ENCODE measurements at places on chromosomes 1 and 21.

DNA sequence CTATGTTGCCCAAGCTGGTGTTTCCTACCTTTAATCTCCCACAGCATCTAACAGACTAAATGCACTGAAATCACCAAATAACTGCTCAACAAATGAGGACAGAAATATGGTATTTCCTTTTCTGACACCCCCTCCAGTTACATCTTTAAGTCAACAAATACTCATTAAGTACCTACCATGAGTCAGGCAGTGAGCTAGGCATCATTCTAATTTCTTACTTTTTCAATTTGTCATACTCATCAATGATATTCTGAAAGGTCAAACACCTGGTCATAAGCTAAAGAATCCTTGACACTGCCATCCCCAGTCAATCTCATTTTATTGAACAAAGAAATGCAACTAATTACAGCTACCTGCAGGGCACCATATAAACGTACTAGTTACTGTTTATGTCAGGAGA, 36.6 kb downstream of the LUZP1 start:
- H3K27me3 ChIP-seq = no peaks in the 10 kb centered on the region
- H3K4me3 ChIP-seq = no peak overlapping the region
- H3K27ac ChIP-seq = no peak overlapping the region
- peaks cover 2% of the 10 kb centered on the region for H3K36me3 ChIP-seq

GRCh38 chr21:30408782-30409494, 13.1 kb downstream of the KRTAP13-1 start:
- H3K36me3 ChIP-seq = no peaks in the 10 kb centered on the region
- no peaks in the 10 kb centered on the region for H3K27me3 ChIP-seq
- H3K4me3 ChIP-seq = no peak overlapping the region
- H3K27ac ChIP-seq = no peak overlapping the region
- H3K4me1 ChIP-seq = no peaks in the 10 kb centered on the region
- peak; percentile 25 for DNase-seq

GRCh38 chr1:204259196-204259595, 45.4 kb upstream of the GOLT1A start:
- no peak for DNase-seq
- no peaks in the 10 kb centered on the region for H3K4me1 ChIP-seq
- no peaks in the 10 kb centered on the region for H3K36me3 ChIP-seq
- H3K27me3 ChIP-seq = peaks cover 2% of the 10 kb centered on the region
- no peak overlapping the region for H3K27ac ChIP-seq
- no peak overlapping the region for H3K4me3 ChIP-seq

GRCh38 chr1:214349781-214350180, 68.8 kb downstream of the SMYD2 start:
- peaks cover 6% of the 10 kb centered on the region for H3K36me3 ChIP-seq
- H3K4me1 ChIP-seq = no peaks in the 10 kb centered on the region
- H3K27me3 ChIP-seq = no peaks in the 10 kb centered on the region
- no peak overlapping the region for H3K4me3 ChIP-seq
- no peak for DNase-seq
- no peak overlapping the region for H3K27ac ChIP-seq

- peaks cover 20% of the 10 kb centered on the region for H3K36me3 ChIP-seq
- no peaks in the 10 kb centered on the region for H3K27me3 ChIP-seq
- DNase-seq = peak; percentile 43
- H3K4me1 ChIP-seq = peaks cover 38% of the 10 kb centered on the region
Measured at GRCh38 chr1:89739013-89739843, 81.6 kb upstream of the LRRC8D start.

- H3K4me1 ChIP-seq = no peaks in the 10 kb centered on the region
- H3K36me3 ChIP-seq = no peaks in the 10 kb centered on the region
- H3K27me3 ChIP-seq = peaks cover 4% of the 10 kb centered on the region
- H3K4me3 ChIP-seq = no peak overlapping the region
- no peak for DNase-seq
Measured at GRCh38 chr1:7278827-7279765, 492.0 kb upstream of the VAMP3 start.

GRCh38 chr1:224632381-224632871, 16.3 kb downstream of the CNIH3 start:
- no peak for DNase-seq
- no peak overlapping the region for H3K27ac ChIP-seq
- peaks cover 16% of the 10 kb centered on the region for H3K27me3 ChIP-seq
- peaks cover 4% of the 10 kb centered on the region for H3K4me1 ChIP-seq
- H3K36me3 ChIP-seq = no peaks in the 10 kb centered on the region
- H3K4me3 ChIP-seq = no peak overlapping the region

GRCh38 chr1:205189131-205189530, 22.4 kb downstream of the DSTYK start:
- no peaks in the 10 kb centered on the region for H3K27me3 ChIP-seq
- H3K27ac ChIP-seq = no peak overlapping the region
- DNase-seq = no peak

DNA sequence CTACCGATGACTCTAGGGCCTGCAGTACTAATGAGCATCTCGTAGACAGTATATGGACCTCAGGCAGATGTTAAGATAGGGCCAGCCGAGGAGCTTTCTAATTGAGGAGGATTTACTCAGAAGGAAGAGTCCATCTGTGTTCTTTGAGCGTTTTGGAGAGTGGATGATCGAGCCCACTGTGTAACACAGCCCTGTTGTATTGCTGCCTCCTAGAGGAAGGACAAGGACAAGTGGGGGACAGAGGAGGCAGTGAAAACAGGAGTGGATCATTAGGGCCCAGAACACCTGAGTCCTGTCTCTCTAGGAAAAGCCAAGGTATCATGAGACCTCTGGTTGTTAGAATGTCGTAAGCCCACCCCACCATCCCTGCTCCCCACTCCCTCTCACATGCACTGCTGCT, 62.9 kb downstream of the TBX19 start:
- peaks cover under 1% of the 10 kb centered on the region for H3K27me3 ChIP-seq
- DNase-seq = no peak
- peak overlapping the region; percentile 15 for H3K27ac ChIP-seq
- H3K4me1 ChIP-seq = peaks cover 86% of the 10 kb centered on the region

- peaks cover 5% of the 10 kb centered on the region for H3K4me1 ChIP-seq
- H3K4me3 ChIP-seq = no peak overlapping the region
- no peaks in the 10 kb centered on the region for H3K27me3 ChIP-seq
- H3K27ac ChIP-seq = no peak overlapping the region
- no peak for DNase-seq
Measured at GRCh38 chr1:244419024-244419423, 32.7 kb downstream of the ADSS2 start.

DNA sequence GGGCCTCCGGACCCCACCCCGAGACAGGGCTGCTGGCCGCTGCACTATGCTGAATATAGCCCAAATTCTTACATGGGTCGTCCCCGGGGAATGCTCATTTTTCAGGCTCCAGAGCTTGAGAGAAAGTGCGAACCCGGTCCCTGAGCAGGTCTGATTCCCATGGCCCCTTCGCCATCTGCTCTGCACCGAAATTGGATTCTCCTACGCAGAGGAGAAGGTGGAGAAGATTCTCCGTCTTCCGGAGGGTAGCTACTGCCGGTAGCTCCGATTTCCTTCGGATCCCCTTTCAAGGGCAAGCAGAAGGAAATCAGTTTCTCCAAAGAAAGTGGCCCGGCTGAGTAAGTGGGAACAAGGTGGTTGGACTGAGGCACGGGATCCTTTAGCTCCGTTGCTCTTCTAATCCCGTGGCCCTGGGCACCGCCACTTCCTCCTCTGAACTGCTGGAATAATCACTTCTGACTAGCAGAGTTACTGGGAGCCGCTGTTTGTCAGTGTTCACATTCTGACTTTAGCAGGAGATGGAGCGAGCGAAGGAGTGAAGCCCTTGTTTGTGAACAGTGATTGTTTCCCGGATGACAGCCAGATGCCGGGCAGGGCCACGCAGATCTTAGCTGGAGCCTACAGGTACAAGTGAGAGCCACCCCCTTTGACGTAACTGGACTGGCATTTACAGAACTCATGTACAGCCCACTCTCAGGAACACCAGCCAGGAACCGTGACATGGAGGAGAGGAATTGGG, 1.1 kb upstream of the ZNF496 start:
- peak overlapping the region; percentile 46 for H3K4me3 ChIP-seq
- H3K36me3 ChIP-seq = no peaks in the 10 kb centered on the region
- peaks cover 11% of the 10 kb centered on the region for H3K4me1 ChIP-seq
- H3K27me3 ChIP-seq = no peaks in the 10 kb centered on the region
- H3K27ac ChIP-seq = no peak overlapping the region
- no peak for DNase-seq

Measured in activated CD4-positive, alpha-beta memory T cell treated with anti-CD3 and anti-CD28 coated beads, Interleukin-2, amount 10 ng/mL, durations not matched to agents 7 days and 5 days (primary cell).